ENCODE measurements at places on chromosomes 3 and 15.

DNA sequence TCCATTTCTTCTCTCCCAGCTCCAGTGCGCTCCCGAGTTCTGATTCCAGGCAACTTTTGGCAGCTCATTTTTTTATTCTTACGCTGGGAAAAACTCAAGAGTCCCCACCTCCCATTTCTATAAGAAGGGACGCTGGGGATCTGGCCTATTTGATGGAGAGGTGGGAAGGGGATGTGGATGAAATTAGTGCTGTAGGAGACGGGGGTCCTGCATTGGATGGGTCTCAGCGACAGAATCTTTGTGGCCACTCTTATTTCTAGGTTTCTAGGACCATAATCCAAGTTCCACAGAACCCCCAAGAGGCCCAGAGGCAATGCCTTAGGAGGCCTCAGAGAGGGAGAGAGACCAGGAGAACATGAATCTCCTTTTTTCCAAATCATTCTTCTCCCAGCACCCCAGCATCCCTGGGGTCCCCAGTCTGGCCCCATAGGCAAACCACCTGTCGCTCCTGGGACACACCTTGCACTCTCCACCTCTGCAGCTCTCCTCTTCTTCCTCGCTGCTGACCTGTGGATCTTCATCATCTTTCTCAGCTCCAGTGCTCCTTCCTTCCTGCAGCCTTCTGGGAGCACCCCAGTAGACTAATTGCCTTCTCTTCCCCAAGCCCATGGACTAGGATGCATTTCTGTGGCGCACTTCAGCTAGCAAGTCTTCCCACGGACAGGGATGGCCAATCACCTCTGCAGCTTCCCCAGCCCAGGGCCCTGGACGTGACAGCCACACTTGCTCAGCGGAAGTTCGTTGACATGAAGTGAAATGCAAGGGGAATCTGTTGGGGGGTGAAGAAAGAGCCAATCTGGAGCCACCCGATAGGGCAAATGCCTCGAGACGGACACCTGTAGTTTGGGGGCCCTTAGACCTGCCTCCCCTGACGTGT, 100.1 kb upstream of the ALDH1A3 start:
- DNase-seq: no peak

DNA sequence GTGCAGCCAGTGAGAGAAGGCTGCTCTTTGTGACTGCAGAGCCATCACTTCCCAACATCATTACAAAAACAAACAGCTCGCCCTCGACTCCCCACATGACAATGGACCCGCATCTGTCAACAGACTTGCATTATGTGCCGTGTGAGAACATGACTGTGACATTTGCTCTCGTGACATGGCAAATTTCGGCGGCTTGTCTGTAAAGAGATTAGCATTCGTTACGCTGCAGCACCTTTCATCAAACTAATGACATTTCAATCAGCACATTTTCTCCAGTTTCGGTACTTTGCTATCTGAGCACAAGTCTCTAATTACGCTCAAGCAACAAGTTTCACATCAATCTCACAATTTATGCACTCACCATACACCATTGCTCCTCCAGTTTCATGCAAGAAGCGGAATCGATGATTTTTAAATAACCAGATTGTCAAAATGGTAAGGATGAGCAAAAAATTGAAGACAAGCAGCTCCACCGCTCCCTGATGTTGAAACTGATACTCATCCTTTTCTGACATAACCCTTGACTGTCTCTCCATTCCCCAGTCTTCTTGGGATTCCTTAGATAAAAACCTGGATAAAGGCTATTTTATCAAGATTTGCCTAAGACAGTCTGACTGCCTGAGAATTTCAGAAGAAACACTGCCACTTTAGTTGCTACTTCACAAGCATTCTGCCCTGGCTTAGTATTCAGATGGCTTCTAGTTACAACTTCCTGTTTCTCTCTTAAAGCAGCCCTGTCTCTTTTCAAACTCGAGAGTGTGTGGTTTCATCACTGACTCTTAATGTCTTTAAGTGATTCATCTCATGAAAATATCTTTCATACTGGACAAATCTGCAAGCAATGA, at the start of gene SLC9A9:
Gene SLC9A9, minus strand, starts transcription at position 682 of the 845 bp plus-strand sequence. Its CDS starts 146 bp downstream, at position 536.
- no peak for DNase-seq

DNA sequence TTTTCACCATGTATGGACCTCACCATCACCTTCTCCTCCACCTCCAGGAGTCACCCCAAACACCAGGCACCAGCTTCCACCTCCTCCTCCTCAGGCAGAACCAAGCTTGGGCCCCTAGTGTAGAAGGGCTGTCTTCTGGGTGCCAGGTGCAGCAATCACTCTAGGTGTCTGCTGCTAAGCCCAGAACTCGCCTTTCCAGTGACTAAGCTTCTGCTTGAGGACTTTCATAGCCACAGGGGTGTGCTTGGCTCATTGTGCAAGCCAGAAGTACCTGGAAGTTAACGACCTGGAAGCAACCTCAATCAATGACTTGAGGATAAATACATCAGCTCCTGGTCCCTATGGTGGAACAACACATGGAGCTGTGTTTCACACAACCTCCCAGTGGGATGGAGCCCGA, 49.8 kb upstream of the PXYLP1 start:
- DNase-seq: no peak

DNA sequence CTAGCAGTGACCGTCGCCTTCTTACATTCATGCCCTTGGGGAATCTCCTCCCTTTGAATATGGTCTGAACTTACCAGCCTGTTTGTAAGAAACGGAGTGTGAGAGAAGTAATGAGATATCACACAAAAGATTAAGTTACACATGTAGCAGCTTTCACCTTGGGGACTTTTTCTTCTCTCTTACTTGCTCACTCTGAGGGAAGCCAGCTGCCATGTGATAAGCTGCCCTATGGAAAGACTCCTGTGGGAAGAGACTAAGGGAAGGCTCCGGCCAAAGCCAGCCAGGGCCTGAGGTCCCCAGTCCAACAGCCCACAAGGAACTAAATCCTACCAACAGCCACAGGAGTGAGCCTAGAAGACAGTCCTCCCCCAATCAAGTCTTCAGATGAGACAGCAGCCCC, 190.4 kb upstream of the TSC22D2 start:
- no peak for DNase-seq

GRCh38 chr3:9008550-9009255, 45.4 kb upstream of the RAD18 start:
- no peak for DNase-seq

DNA sequence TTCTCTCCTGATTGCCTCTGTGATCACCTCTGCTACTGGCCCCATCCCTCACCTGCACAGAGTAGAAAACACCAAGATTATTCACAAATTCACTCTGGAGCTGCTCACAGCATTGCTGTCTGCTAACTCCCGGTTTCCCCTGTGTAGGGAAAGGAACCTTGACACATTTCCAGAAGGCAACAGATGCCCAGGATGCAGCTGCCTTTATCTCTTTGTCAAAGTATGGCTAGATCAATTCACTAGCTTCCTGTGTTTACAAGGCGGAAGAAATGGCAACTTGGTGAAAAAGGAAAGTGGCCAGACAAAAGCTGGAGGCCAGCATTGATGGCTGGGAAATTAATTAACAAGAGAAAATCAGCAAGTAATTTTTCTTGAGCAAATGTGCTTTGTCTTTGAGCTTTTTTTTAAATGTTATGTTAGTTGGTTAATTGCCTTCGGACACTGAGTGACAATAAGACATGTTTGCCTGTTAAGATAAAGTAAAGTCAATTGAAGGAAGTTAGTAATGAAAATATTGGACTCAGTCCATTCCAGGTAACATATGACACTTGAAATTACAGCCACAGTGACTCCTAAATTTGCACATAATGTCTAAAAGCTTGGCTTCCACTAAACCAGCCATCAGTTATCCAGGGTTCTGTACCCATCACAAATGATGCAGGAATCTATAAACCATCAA, 394.6 kb upstream of the IL12A start:
- DNase-seq: no peak

DNA sequence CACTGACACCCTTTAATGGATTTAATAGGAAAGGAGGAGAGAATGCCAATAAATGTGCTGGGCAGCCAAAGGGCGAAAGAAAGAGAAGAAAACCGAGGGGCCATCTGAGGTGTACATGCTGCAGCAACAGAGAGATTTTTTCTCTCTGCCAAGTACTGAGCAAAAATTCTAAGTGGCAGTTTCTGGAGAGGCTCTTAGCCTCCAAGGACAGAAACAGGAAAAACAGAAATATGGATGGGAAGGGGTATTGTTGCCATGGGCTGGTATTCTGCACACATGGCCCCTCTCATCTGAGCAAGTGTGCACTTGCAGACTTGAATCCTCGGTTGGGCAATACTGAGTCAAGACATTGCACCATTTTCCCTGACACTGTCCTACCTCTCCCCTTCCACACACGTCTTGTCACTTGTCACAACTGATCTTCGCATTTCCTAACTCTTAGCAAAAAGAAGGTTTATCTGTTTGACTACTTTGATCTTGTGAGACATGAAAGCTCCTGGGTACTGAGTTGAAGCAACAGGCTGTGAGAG, 73.9 kb downstream of the PRICKLE2 start:
- DNase-seq: no peak

- no peak for DNase-seq
These were observed 136.5 kb downstream of the ALCAM start for GRCh38 chr3:105503191-105503593.

- no peak for DNase-seq
These were observed 474.2 kb upstream of the ZNF385D start for GRCh38 chr3:22225161-22225560.

GRCh38 chr3:98553753-98554152, 22.0 kb downstream of the GPR15 start:
- DNase-seq: no peak

- no peak for DNase-seq
These were observed 256.8 kb upstream of the RARB start for GRCh38 chr3:25171118-25171807.

- no peak for DNase-seq
These were observed 754 bp downstream of the B3GNT5 start for GRCh38 chr3:183253528-183254486.

- no peak for DNase-seq
These were observed 7.3 kb upstream of the TM6SF1 start for GRCh38 chr15:83100097-83100646.

GRCh38 chr3:152267831-152268554, 736 bp upstream of the MBNL1 start:
- no peak for DNase-seq

Data from stimulated activated CD4-positive, alpha-beta T cell treated with anti-CD3 and anti-CD28 coated beads, Interleukin-1b, Interleukin-23, amount 100 ng/mL, for 24 hours (primary cell).